Spleen (tissue), 13 donors: ENCODE measurements at places on chromosomes 1 and 21.
A peak's percentile ranks its signal among the peaks of the same experiment; 100 is the strongest.

DNA sequence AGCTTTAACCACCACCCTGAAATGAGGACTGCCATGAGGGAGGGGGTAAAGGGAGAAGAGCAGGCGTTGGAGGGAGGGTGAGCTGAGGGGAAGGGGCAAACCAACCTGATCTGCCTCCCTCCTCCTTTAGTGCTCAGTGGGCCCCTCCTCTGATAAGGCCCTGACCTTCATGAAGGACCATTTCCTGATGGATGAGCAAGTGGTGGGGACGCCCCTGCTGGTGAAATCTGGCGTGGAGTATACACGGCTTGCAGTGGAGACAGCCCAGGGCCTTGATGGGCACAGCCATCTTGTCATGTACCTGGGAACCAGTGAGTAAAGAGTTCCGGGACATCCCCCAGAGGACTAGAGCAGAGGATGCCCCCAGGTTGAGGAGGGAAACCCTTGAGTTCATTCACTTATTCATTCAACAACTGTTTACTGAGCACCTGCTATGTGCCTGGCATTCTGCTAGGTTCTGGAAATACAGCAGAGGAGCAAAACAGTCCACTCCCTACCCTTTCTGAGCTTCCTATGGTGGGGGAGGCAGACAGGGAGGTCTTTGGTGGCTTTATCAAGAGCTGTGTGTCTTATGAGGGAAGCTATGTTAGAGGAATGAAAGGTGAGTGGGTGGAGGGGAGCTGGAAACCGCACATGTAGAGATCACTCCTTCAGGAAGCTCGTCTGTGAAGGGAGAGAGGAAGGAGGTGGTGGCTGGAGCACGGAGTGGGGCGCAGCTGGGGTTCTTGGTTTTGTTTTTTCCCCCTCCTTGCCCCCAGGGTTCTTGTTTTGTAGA lies 19.5 kb downstream of the SEMA4A start:
- DNase-seq, result no peak

DNA sequence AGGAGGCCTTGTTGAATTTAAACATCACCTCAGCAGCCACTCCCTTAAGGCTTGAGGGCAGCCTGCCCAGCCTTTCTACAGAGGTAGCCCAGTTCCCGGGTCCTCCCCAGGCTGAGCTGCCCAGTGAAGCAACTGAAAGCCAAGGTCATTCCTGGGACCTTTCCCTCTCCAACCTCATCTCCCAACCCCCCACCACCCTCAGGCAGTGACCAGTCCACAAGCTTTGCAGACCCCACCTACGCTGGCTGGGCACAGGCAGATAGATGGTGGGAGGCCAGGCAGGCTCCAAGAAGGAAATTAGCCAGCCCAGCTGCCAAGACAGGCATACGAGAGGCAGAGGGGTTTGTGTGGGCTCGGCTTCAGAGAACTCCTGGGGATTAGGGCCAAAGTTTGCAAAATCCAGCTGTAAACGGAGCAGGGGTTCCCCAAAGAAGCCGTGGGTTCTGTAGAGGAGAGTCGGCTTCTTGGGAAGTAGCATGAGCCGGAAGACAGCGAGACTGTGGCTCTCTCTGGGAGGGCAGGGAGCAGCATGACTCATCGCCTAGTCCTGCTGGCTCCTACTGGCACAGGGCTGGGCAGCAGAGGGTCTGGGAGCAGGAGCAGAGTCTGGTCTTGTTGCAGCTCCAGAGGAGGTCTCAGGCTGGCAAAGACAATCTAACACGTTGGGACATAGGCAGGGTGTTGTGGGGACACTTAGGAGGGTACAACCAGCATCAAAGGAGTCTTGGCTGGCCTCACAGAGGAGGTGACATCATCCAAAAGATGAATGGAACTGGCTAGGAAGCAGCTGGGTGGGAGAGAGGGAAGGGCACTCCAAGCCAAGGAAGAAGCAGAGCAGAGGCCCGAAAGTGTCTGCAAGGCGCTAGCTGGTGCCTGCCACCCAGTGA lies 2.8 kb upstream of the ZC3H12A start:
- DNase-seq, result peak; percentile 82

DNA sequence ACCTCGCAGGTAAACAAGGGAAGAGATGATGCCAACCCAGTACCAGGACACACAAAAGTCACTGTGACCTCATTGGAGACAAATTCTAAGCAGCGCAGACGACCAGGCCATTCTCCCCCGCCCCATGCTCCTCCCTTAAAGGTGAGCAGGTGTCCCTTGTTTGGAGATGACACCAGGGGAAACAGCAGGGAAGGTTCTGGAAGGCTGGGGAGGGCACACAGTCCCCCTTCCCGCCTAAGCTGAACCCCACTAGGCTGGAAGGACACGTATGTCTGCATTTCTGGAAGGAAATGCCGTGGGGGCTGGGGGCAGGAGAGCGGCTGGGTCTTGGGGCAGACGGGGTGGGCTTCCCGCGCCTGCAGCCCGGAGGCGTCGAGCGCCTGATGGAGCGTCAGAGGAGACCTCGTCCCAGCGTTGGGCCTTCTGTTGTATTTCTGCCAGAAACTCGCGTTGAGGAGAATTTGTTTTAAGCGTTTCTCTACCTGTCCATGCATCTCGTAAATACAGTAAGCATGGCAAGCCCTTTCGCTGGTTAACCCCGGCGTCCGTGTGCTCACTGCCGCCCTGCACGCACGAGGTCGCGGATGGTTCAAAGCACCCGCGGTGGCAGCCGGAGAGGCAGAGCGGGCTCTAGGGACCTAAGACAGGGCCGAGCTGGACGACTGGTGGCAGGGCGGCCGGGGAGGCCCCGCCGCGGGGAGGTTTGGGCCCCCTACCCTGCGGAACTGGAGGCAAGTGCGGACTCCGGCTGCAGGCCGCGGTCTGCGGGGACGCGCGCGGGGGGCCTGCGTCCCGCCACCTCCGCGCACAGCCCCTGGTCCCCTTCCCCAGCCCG lies 1.2 kb upstream of the LHX4 start:
- DNase-seq, result no peak

DNA sequence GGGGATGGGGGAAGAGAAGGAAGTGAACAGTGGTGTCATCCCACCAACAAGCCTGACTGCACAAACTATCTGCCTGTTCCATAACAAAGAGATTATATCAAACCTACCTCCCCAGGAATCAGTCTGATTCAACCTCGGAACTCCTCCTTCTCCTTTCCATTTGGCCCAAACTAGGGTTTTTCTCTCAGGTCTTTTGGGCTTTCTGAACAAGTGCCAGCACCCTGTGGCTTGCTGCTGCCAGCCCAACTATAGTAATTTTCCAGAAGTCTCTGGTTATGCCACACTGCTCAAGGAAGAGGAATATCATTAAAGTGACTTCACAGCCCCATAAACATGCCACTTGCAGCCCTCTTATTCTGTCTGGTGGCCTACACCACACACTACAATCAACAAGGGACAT lies 70.5 kb downstream of the RGS7 start:
- DNase-seq, result no peak

GRCh38 chr1:42172381-42173133 lies 8.0 kb upstream of the GUCA2A start:
- peak; percentile 88 for DNase-seq

DNA sequence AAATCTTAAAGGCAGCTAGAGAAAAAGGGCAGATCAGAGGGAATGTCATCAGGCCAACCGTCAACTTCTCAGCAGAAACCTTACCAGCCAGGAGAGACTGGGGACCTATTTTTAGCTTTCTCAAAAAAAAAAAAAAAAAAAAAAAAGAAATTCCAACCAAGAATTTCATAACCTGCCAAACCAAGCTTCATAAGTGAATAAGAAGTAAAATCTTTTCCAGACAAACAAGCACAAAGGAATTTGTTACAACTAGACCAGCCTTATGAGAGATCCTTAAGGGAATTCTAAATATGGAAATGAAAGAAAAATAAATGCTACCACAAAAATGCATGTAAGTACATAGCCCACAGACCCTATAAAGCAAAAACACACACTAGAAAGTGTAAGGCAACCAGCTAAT lies 267.7 kb downstream of the AKT3 start:
- DNase-seq, result no peak

GRCh38 chr1:201480231-201481003 lies 11.4 kb upstream of the PHLDA3 start:
- DNase-seq, result peak; percentile 92

GRCh38 chr21:43369124-43369523 lies 57.8 kb downstream of the SIK1 start:
- DNase-seq, result no peak

- no peak for DNase-seq
Observed at GRCh38 chr1:4794020-4794780, 139.8 kb downstream of the AJAP1 start.

GRCh38 chr1:108590441-108590840 lies 30.5 kb downstream of the EEIG2 start:
- DNase-seq, result no peak

GRCh38 chr1:24126672-24127023 lies 14.7 kb upstream of the MYOM3 start:
- no peak for DNase-seq

GRCh38 chr1:172915271-172915670 lies 135.5 kb downstream of the TNFSF18 start:
- no peak for DNase-seq

- no peak for DNase-seq
Observed at GRCh38 chr1:108961752-108962486, 1.4 kb downstream of the CLCC1 start.

GRCh38 chr1:226489718-226490425 lies 58.7 kb upstream of the STUM start:
- DNase-seq, result no peak

- DNase-seq, result peak; percentile 96
Observed at GRCh38 chr1:112718691-112719418, 3.7 kb upstream of the PPM1J start.

DNA sequence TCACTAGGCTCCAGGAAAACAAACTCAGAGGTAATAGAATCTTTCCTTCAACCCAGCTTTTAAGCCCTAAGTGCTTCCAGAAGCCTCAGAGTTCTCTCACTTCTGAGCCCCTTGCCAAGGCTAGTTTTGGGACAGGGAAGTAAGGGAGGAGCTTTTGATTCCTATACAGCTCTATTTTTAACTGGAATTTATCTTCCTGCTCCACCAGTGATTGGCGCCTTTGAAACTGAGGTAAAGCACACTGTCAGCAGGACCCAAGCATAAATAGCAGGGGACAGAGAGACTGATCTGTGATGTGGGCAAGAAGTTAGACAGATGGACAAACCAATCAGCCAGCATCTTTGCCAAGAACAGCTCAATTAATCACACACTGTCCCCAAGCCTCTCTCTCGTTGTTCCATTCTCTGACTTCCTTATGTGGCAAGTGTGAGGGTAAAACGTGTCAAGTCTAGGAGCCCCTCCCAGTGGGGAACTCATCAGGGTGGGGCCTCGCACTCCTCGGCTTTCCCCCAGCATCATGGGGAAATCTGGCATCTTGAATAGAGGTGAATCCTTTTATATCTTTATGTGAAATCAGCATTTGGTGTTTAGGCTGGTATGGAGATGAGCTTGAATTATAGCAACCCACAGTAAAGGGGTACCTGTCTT lies 40.2 kb upstream of the MPZL1 start:
- DNase-seq, result no peak

DNA sequence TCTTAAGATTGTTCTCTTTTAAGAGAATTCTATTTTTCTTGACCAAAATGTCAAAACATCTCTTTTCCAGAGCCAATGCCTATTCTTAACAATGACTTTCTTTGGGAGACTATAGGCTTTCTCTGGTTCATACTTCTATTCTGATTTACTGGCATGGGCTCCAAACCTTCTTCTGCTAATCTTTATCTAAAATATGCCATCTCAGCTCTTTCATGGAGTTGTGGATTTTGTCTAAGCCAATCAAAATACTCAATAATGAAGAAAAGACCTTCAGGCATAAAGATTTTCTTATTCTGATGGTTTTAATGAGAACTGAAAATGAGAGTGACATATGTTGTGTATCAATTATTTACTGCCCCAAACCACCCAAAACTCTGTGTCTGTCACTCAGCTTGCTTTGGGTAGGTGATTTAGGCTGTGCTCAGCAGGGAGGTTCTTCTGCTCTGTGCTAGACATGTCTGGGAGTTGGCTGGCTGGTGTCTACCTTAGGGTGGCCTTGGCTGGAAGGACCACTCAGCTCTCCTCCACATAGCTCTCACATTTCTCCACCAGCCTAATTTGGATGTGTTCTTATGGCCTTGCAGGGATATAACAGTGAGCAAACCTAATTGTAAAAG lies 270.8 kb downstream of the PRDM2 start:
- DNase-seq, result no peak

DNA sequence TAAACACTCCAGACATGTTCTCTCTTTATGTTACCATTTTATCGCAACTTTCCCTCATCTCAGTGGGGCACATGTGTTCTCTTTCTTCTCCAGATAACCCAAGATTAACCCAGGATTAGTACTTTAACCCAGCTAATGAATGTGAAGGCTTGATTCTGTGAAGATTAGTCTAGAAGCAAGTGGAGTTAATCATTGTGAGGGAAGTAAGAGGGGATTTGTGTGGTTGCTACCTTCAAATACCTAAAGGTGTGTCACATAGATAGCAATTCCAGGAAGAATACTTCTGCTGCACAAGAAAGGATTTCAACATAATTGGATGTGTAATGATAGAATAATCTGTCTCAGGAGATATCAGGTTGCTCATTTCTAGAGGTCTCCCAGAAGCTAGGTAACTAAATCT lies 327.1 kb downstream of the PBX1 start:
- DNase-seq, result no peak

GRCh38 chr21:32534113-32534512 lies 51.2 kb downstream of the TCP10L start:
- no peak for DNase-seq

GRCh38 chr1:103560427-103560826 lies 11.0 kb upstream of the AMY2B start:
- DNase-seq, result no peak

DNA sequence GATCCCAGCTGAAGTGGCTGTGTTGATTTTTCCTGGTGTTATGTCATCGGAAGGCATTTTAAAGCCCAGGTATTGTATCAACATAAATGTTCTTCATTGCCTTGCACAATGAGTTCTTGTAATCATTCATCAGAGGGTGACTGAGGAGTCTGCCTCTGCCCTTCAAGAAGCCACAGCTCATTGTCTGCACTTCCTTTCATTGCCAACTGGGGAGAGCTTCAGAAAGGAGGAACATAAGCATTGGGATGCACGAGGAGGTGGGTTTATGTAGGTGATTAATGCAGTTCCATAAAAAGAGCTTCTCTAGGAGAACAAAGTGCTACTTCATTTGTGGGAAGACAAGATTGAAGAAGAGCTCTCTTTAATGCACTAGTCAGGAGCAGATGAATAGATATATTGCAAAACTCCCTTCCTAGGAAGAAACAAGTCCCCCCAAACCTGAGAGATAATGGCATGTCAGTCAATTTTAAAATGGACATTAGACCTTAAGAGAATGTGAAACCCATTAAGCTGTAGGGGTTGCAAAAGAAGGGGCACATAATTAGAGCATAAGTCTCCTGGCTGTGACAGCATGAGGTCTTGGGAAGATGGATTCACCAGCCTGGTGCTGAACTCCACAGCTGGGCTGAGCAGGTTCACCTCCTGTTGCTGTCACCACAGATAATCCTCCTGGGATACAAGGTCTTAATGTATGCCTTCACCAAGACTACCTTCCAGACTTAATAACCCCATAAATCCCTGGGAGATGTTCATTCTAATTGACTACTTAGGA lies 124.6 kb downstream of the BACH1 start:
- DNase-seq, result no peak

GRCh38 chr1:156001662-156002171 lies 19.0 kb downstream of the SSR2 start:
- DNase-seq, result no peak

- no peak for DNase-seq
Observed at GRCh38 chr1:154406886-154407197, 1.7 kb downstream of the IL6R start.

- DNase-seq, result no peak
Observed at GRCh38 chr1:85109475-85109874, 61.2 kb upstream of the MCOLN3 start.
